GM04503 (cell line): ENCODE measurements at places on chromosomes 7 and 10.

DNA sequence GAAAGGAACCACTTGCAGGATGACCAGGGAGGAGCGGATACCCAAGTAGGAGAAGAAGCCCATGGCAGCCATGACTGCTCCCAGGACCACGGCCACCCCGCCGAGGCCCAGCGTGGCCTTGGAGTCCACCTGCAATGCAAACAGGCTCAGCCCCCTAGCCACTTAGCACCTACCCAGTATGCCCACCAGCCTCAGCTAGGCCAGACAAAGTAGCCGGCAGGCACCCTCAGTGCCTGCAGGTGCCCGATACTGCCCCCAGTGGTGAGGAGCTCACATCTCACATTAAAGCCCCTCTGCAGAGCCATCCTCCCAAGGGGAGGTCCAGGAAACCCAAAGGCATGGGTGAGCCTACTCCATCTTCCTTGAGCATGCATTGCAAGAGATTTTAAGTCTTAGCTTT is 6.6 kb downstream of the NPC1L1 start:
- no peak for DNase-seq

- DNase-seq: no peak
These were observed 40.5 kb upstream of the HERPUD2 start for GRCh38 chr7:35735396-35735795.

- no peak for DNase-seq
These were observed 60.2 kb downstream of the TASOR2 start for GRCh38 chr10:5744849-5745248.

DNA sequence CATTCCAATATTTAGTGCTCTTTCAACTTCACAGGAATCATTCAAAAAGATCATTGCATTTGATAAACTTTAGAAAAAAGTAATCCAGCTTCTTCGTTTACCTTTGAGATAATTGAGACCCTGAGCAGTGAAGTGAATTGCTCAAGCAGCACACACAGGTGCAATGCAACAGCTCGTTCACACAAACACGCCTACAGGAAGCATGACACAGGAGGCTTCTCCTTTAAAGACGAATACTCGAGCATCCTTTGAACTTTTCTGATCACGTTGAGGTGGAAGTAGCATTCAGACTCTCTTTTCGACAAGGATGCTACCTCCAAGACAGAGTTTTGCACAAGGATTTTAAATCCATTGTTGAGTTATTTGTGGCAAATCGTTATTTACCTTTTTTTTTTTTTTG is 18.0 kb upstream of the RSU1 start:
- DNase-seq: no peak

DNA sequence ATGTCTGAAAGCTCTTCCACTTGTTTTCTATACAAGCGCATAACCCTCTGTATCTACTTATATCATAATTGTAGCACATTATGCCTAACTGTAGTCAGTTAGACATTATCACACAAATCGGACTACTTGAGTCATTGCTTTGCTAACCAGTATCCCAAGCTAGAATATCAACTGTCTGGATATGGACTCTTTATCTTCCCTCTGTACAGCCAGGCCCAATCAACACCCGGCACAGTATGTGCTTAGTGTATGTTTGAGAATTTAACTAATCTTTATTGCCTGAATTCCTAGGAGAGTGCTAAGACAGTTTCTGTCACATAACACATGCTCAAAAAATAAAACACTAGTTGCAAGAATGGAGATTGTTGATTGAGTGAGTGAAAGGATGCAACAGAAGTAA is 211.2 kb downstream of the ARL4A start:
- DNase-seq: no peak
